Hematopoietic multipotent progenitor cell treated with erythropoietin and hydrocortisone succinate and interleukin-3 and kit ligand, for 4 days (in vitro differentiated cells): ENCODE measurements at places on chromosomes 1 and 21.

- DNase-seq: peak; percentile 53
These were observed 627 bp downstream of the ADARB1 start for GRCh38 chr21:45074818-45075595.

GRCh38 chr1:16378443-16378842 lies 11.4 kb downstream of the SZRD1 start:
- no peak for DNase-seq

DNA sequence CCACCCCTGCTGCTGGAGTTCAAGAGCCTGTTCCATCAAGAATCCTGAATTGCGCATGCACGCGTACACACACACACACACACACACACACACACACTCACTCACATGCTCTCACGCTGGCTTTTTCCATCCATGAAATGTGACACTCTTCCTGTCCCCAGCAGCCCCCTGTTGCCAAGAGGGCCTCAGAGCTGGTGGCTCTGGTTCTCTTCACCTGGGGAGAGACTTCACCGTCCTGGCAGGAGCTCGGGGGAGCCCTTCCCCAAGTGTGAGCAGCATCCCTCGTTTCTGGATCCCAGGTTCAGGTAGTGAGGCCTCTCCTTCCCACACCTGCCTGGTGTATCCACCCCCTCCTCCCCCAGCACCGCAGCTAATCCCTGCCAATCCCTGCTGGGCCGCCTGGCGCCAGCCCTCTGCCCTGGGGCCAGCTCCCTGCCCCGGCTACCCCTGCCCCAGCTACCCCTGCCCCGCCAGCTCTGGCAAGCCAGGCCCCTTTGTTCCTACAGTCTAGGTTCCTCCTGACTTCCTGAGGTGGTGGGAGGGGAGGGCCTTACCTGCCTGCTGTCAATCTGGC lies 9.9 kb downstream of the PLOD1 start:
- no peak for DNase-seq

GRCh38 chr1:203667616-203668015 lies 41.0 kb downstream of the ATP2B4 start:
- DNase-seq: no peak

- peak; percentile 95 for DNase-seq
These were observed 93.1 kb downstream of the NID1 start for GRCh38 chr1:235971571-235972310.

- DNase-seq: no peak
These were observed 12.3 kb upstream of the LDLRAD2 start for GRCh38 chr1:21799730-21800129.

- DNase-seq: no peak
These were observed 10.0 kb downstream of the GBP5 start for GRCh38 chr1:89262643-89263042.

DNA sequence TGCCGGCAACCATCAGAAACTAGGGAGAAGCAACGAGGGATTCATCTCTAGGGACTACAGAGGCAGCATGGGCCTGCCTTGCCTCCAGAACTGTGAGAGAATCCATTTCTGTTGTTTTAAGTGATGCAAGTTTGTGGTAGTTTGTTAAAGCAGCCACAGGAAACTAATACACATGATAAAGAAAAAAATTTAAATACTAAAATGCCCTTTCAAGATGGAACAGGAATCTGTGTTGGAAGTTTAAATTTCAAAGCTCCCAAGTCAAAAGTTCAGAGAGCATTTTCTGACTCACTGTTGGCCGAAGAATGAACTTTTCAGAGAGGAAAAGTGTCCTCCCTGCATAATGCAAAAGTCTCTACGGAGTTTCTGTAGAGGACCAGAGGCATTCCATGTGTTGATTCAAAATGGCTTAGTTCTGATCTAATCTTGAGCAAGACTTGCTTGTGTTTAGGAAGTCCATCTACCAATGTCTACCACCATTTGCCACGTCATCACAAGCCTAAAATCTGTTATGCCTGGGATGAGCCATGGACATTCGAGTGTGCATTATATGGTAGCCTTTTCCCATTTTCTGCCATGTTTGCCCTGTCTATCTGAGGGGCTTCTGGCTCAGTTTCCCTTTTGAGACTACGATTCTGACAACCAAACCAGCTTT lies 22.4 kb upstream of the ARHGAP29 start:
- no peak for DNase-seq

GRCh38 chr21:45128613-45129188 lies 54.3 kb downstream of the ADARB1 start:
- DNase-seq: peak; percentile 92

DNA sequence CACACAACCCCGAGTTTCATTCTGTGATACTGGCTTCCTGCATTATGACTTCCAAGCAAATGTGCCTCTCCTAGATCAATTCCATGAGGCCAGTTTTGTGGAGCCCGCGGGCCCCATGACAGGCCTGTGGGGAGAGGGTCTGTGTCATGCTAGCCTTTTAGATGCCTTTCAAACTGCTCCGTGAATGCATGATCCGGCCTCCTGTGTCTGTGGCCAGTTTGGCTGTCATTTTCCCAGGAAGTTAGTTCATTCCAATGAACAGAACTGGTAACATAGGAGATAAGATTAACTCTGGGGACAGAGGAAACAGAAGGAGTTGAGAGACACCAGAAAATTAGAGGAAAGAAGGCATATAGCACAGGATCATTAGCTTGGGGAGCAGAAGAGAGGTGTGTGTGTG lies 3.2 kb downstream of the FNDC7 start:
- DNase-seq: no peak

- no peak for DNase-seq
These were observed 19.0 kb downstream of the YTHDF2 start for GRCh38 chr1:28755701-28756100.

DNA sequence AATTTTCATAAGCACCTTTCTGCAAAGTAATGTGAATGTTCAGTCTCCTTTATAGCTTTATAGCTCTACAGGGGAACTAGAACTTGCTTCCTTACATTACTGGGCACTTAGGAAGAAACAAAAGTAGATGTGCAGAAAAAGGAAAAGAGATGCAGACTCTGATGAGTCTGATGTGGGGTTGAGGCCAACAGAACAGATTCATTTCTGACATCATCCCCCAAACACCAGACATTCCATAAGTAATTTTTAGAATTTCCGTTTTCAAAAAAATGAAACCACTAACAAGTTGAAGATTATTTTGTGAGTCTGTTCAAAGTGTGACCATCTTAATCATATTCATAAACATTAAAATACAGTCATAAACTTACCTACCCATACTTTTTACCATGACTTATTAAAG lies 96.0 kb downstream of the NRIP1 start:
- DNase-seq: no peak

DNA sequence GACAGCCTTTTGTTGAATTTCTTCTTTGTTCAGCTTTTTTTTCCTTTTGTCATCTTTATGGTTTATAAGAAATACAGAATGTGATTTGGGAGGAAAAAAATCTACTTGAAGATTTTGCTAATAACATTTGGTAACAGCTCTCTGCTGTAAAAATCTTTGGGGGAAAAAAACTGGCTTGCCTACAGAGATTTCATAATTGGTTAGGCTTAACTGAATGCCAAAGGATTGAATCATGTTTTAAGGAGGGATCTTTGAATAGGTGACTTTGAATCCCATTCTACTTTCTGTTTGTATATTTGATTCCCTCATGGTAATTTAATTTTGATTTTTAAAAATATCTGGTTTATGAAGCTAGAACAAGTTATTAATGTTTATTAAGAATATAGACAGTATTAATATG lies 3.2 kb downstream of the BTF3L4 start:
- DNase-seq: no peak

- peak; percentile 29 for DNase-seq
These were observed 2.2 kb upstream of the YBX1 start for GRCh38 chr1:42680055-42680454.

GRCh38 chr1:11674488-11674887 lies 6.5 kb downstream of the MAD2L2 start:
- no peak for DNase-seq

GRCh38 chr1:218711001-218711400 lies 365.9 kb downstream of the TGFB2 start:
- DNase-seq: no peak

DNA sequence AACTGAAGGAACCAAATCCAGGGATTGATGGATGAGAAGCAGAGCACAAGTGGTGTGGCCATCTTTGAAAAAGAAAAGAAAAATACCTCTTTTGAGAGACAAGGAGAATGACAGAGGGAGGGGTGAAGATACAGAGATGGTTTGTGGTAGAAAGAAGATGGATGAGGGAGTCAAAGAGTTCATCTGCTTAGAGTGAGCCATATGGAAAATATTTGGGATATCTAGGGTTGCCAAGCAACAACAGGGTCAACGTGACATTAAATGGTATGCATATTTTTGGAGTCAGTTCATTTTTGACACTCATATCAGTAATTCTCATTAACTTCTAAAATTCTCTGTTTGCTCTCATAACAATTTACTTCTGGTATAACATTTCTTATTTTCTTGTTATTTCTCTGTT lies 50.7 kb downstream of the MACF1 start:
- DNase-seq: no peak

DNA sequence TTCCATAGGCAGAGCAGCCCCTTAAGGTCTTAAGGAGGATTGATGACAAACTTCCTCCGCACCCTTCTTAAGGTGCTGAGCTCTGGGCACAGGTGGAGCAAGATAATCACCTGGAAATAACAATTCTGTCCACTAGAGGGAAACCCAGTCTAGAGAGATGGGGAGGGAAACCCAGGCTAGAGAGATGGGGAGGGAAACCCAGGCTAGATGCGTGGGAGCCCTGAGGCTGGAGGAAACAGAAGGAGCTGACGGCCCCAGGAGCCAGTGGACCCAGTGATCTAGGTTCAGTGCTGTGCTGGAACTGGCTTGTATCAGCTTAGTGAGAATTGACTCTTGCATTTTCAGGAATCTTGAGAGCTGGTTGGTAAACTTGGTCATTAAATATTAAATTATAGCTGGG lies 17.8 kb upstream of the MYCL start:
- DNase-seq: peak; percentile 82

DNA sequence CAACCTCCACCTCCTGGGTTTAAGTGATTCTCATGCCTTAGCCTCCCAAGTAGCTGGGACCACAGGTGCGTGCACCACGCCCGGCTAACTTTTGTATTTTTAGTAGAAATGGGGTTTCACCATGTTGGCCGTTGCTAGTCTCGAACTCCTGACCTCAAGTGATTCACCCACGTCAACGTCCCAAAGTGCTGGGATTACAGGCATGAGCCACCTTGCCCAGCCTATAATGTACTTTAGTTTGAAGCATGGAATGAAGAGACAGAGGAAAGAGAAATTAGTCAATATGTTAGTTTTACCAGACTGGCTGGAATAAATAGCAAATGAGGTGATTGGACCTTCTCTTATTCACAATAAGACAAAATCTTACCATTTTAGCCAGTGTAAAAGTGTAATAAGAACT lies 89.0 kb downstream of the GTF2B start:
- DNase-seq: no peak

- DNase-seq: no peak
These were observed 54.4 kb downstream of the MPZL1 start for GRCh38 chr1:167776151-167776550.
